ENCODE measurements at places on chromosomes 5 and 9.

GRCh38 chr5:74146796-74147195 is 493.7 kb downstream of the ENC1 start:
- DNase-seq = peak; percentile 23

GRCh38 chr9:30172206-30172605 is 2212.2 kb upstream of the ACO1 start:
- no peak for DNase-seq

DNA sequence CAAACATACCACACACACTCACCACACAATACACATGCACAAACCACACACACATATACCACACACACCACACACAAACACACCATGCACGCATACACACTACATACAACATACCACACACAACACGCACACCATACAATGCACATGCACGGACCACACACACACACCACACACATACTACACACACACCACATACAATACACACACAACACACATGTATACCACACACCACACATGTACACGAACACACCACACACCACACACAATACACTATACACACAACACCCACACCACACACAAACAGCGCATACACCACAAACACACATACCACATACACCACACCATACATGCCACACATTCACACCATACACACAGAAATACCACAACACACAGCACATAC is 480.3 kb downstream of the DIRAS2 start:
- DNase-seq = no peak

- DNase-seq = no peak
These were observed 1154.7 kb downstream of the DTWD2 start for GRCh38 chr5:117833691-117834090.

DNA sequence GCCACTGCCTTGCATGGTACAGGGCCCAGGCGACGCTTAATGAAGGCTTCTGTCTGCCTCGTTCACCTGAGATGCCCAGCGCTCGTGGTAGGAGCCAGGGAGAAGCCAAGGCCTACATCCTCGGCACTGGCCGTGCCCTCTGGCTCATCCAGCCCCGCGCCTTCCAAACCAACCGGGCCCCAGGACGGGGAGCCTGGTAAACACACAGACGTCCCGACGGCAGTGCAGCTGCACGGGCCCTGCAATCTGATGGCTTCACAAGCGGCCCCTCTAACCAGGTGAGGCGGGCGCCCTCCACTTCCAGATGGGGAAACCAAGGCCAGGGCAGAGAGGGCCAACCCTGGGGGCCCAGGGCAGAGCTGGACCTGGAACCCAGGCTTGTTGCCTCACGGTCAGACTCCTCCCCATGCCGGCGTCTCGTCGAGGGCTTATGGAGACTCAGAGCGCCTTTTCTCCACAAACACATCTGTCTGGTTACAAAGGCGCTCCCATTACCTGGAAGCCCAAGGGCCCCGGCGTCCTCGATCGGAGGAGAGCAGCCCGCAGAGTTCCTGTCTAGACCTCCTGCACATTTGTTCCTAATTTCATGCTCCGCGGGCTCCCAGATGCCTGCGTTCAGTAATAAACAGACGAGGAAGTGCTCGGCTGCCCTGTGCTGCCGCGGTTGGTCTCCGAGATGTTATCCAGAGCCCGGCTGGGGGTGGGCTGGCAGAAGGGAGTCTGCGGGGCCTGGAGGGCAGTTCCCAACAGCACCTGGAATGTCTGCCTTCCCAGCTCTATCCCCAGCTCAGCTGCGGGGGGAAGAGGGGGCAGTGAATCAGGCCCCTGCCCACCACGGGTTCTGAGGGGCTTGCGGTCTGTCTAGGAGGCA is 23.5 kb downstream of the FAM163B start:
- DNase-seq = no peak

DNA sequence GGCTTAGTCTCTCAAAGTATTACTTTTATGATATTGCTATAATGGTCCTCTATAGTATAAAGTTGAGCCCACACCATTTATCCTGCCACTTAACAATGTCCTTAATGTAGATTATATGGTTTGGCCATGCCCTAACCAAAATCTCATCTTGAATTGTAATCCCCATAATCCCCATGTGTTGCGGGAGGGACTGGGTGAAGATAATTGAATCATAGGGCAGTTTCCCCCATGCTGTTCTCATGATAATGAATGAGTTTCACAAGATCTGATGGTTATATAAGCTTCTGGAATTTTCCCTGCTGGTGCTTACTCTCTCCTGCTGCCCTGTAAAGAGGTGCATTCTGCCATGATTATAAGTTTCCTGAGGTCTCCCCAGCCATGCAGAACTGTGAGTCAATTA is 498.8 kb downstream of the RAB3C start:
- no peak for DNase-seq

- no peak for DNase-seq
These were observed 370.9 kb upstream of the WWC1 start for GRCh38 chr5:167920589-167920988.

- peak; percentile 18 for DNase-seq
These were observed 592.0 kb downstream of the BNC2 start for GRCh38 chr9:16278326-16278999.

DNA sequence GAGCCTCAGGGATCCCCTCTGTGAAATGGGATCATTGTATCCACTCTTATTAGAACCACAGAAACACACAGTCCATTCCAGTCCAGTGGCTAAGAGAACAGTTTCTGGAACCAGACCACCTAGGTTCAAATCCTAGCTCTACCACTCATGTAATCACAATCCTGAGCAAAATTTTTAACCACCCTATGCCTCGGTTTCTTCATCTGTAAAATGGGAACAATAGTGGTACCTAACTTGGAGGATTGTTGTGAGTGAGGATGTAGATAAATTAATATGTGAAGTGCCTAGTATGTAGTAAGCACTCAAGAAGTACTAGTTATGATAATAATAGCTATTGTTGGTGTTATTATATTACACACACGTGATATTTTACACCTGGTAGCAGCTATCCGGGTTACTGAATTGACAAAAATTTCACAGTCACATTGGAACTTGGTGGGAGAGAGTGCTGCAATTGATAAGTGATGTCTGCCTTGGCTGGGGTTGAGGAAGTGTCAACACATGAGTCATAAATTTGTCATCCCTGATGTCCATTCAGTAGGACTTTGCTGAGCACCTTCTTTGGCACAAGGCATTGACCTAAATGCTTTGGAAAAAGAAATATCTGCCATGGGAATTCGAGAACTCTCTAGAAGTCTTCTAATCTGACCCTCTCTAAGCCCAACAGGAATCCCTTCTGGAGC is 68.4 kb downstream of the COL27A1 start:
- DNase-seq = no peak

GRCh38 chr5:15526413-15526812 is 26.4 kb downstream of the FBXL7 start:
- DNase-seq = no peak

- DNase-seq = peak; percentile 72
These were observed 1.7 kb upstream of the ZSWIM6 start for GRCh38 chr5:61330341-61330844.

DNA sequence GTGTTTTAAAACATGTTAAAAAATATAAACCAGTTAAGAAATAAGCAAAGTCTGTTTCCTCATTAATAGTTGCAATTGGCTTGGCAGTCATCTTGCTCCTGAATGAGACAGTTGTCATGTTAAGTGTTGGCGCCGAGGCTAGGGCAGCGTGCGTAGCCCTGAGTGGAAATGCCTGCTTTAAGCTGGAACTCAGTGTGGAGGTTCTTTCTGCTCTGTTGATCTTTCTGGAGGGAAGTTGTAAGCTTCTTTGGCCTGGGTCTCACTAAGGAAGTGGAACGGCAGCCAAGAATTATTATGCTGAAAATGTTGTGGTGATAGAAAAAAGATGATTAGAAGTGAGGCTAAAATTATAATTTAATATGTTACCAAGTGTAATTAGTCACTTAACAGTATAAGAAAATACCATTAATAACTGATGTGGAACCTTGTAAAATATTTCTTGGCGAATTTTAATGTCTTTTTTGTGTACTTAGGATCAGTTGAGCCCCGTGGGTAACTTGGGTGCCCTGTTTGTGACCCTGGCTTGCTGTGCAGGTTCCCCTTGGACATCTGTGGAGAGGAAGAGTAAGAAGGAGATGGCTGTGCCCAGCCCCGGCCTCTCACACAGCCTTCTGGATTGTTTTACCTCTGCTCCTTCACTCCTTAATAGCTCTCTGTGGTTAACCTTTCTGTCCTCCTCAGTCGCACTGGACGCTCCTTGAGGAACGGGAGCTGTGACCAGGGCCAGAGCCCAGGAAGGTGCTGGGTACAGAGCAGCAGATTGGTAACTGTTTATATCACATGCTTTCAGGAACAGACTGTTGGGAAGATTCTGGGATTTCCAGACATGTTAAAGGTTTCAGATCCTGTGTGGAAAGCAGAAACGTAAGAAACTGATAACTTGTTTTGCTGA is 31.0 kb downstream of the PCBD2 start:
- no peak for DNase-seq

- no peak for DNase-seq
These were observed 42.7 kb upstream of the SPINK14 start for GRCh38 chr5:148125641-148126040.

- no peak for DNase-seq
These were observed 47.3 kb downstream of the KCNIP1 start for GRCh38 chr5:170551076-170551475.

GRCh38 chr9:86181379-86182315 is 77.8 kb downstream of the C9orf153 start:
- no peak for DNase-seq

- DNase-seq = no peak
These were observed 20.1 kb upstream of the LRRC14B start for GRCh38 chr5:170971-171800.

GRCh38 chr5:112257976-112258375 is 161.1 kb downstream of the EPB41L4A start:
- DNase-seq = no peak

- DNase-seq = peak; percentile 79
These were observed 49.9 kb downstream of the ZFAND5 start for GRCh38 chr9:72315089-72315509.

- DNase-seq = no peak
These were observed 1.3 kb upstream of the TBC1D2 start for GRCh38 chr9:98256756-98257155.

GRCh38 chr5:172399336-172399735 is 55.0 kb downstream of the SH3PXD2B start:
- DNase-seq = no peak

DNA sequence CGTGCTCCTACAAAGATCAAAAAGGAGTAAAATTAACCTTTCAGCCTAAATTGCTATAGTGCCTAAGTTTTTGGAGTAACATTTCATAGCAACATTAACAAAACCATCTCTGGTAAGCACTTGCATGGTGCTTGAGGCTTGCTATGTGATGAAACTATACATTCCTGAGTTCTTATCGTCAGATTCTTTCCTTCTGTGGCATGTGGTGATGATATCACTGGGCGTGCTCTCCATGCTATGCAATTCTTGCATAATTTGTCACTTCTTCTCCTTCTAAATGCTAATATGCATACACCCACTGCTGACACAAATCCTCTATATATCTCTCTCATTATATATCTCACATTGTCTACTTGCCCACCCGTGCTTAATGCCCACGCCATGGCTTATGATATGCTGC is 2019.9 kb downstream of the MAT2B start:
- no peak for DNase-seq

DNA sequence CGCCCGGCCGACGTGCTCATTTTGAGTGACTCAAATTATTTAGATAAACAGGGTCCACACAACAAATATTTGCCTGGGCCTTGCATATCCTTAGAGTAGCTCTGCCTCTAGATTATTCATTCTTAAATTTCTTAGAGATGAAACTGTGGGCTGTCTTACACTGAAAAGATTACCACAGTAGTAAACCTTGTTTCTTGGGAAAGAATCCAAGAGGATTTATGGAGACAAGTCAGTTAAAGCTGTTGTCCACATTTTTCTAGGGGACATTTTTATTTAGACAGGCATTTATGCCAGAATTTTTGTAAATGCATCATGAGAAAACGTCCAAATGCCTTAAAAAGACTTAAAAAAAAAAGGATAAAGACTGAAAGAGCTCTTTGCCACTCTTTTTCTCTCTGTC is 32.6 kb upstream of the RANBP3L start:
- no peak for DNase-seq

- DNase-seq = no peak
These were observed 92.0 kb upstream of the RAI14 start for GRCh38 chr5:34563931-34564709.

DNA sequence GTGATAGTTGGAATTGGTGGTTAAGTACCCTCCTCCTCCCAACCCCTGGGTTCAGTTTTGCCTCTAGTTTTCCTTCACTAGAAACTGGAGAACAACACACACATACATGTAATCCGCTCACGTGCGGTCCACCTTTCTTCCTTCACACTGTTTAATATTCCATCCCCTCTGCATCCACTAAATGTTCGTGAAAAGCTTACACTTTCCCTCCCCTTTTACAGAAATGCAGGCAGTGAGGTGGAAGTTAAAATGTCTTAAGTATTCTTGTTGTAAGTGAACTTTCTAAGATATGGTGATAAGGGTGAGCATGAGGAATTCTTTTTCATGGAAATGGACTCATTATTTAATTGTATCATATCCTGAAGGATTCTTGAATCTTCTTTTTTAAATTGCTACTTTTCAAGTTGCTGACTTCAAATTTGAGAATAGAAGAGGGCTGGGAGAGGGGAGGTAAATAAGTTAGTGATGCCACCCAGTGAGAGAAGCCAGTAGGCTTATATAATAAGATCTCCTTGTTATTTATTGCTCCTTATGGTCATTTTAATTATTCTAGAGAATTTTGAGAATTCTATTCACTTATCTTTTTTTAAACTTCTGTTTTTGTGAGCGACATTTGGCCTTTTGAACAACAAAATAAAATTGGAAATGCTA is 90.2 kb downstream of the TLE4 start:
- DNase-seq = no peak

DNA sequence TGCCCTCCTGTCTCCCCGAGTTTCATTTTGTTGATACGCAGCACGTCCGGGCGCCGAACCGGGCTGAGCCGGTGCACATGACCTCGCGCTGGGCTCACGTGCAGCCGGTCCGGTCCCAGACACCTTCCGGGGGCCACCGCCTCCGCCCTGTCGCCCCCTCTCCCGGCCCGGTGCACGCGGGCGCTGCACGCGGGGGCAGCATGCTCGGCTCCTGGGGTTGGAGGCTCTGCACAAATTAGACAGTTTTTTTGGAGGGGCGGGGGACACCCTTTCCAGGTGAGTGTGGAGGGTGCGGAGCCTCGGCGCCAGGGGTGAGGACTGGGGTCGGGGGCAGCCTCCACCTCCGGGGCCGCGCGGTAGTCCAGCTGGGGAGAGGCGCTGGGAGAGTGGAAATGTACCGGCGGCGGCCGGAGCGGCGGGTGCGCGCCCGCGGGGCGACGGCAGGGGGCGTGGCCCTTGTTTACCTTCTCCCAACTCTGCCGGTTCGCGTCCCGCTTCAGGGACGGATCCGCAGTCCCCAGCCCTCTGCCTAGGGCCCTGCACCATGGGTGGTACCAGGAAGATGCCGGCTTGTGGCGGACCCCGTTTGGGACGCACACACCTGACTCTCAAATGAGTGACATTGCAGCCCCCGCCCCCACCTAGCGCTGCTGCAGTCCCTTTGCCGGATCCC is 1.1 kb downstream of the JADE2 start:
- DNase-seq = peak; percentile 95

DNA sequence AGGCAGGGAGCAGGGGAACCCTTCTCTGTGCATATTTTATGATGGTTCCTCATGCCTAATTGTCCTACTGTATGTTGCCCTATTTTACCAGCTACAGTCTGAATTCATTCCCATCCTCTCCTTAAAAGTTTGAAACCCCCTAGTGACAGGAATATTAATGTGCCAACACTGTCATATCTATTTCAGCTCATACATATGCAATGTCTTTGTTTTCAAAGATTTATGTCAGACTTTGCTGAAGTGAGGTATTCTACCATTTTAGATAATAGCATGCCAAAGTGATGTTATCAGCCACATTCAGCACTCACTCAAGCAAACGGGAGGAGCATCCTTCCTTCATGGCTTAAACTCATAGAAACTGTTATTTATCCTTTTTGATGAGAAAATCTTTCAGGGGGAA is 696.5 kb downstream of the NR2F1-AS1 start:
- DNase-seq = no peak

Measured in left lung (tissue), 14 donors.